GM12878 (cell line): ENCODE measurements at places on chromosomes 3 and 15. TPM values are rescaled to one million over a fixed set of nuclear protein-coding genes. Genes with fewer than 3 reads are reported as not detected.

GRCh38 chr15:49877873-49878521 is 241.0 kb downstream of the ATP8B4 start:
- DNase-seq = no peak

DNA sequence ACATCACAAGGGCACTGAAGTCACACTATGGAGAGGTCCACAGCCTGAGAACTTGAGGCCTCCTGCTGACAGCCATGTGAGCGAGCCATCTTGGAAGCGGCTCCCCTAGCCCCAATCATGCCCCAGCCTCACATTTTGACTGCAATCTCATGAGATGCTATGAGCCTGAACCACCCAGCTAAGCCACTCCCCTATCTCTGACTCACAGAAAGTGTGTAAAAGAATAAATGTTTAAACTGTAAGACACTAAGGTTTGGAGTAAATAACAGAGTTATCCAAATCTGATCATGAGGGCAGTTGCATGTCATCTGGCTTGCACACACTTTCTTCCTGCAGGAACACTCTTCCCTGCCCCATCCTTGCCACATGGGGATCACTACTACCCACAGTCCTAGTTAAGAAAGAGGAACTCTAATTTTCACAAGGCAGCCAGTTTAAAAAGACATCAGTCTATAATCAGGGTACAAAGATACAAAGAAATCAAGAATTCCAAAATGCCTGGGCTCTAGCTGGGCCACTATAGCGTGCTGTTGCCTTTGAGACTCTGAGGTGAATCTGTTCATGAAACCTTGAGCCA is 494.2 kb downstream of the FOXP1 start:
- DNase-seq = no peak

GOLGA6L10 gene
- 1.1 and 1.6 TPM in 2 replicates for total RNA-seq

- DNase-seq = peak; percentile 73
Measured at GRCh38 chr15:44308415-44308814, 19.9 kb downstream of the GOLM2 start.

- no peak for DNase-seq
Measured at GRCh38 chr3:134809427-134810051, 14.5 kb downstream of the EPHB1 start.

SLC9A9 gene
- 7.4 and 8.8 TPM in 2 replicates for total RNA-seq

DNA sequence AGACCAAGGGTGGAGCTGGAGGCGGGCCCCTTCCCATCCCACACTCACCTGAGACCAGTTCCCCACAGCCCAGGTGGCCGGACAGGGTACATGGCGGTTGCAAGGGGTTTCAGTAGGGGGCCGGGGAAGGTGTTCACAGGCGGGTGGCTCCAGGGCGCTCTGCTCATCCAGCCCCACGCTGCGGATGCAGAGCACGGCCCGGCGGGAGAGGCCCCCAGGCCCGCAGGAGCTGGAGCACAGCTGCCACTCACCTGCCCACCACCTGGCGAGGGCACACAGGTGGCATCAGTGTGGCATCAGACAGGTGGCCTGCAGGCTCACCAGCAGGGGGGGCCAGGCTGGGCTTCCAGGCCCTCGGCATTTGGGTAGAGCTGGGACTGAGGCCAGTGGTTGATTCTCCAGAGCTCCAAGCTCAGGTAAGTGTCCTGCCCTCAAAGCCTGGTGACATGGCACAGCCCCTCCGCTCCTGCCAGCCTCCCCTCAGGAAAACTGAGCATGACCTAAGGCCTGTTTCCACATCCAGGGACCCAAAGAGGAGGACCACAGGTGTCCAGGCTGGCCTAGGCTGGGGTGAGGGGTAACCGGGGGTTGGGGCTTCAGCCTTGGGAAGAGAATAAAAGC is 43.8 kb downstream of the ADAMTS7 start:
- DNase-seq = no peak

SCAP gene
- 56.1 and 64.1 TPM in 2 replicates for total RNA-seq

GRK7 gene
- total RNA-seq = not detected in 2 replicates

- DNase-seq = no peak
Measured at GRCh38 chr3:175659670-175660350, 800.7 kb downstream of the NAALADL2 start.

- DNase-seq = no peak
Measured at GRCh38 chr15:89303986-89304385, 30.6 kb downstream of the POLG start.

STRIT1 gene
- total RNA-seq = not detected in 2 replicates

DNA sequence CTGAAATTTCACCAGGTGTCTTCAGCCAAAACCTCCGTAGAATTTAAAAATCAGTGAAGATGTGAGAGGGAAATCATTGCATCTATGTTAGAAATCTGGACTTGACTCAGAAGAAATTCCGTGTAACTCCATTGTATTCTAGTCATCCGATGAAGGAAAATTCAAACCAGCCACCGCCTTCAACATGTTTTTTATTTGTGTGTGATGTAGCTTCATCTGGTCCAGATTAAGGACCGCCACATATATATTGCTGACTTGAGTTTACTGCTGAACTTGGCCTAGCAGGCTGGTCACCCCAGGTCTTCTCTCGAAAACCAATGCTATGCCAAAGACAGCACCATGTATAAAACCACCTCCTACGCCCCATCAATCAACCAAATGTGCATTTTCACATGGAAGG is 120.9 kb downstream of the FOXP1 start:
- no peak for DNase-seq

ALS2CL gene
- total RNA-seq = 0.05 and 0.19 TPM in 2 replicates

PIGX gene
- total RNA-seq = 21.8 and 27.1 TPM in 2 replicates

FSTL1 gene
- 1.0 and 1.7 TPM in 2 replicates for total RNA-seq

IL5RA gene
- 0.19 TPM in 1 of 2 replicates, not detected in the other for total RNA-seq

CADPS gene
- not detected in 2 replicates for total RNA-seq

ZPLD1 gene
- total RNA-seq = not detected in 2 replicates

- DNase-seq = no peak
Measured at GRCh38 chr3:24514119-24514518, 19.5 kb upstream of the THRB start.

GRCh38 chr3:17473761-17474160 is 268.7 kb downstream of the TBC1D5 start:
- DNase-seq = no peak

DNA sequence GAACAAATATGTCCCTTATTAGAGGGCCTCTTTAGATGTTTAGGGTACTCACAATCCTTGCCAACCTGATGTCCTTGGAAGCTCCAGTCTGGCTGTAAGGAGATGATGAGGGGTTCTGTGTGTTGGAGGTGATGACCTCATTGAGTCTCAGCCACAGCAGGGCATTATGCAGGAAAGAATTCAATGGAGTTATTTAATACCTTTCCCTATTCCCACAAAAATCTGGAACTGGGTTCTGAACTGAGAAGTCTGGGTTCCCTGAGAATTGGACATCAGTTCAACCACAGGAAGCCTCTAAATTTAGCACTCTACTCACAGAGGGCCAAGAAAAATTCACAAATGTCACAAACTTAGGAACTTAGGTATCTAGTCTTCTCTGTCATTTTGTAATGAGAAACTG is 36.9 kb downstream of the SLC35A5 start:
- DNase-seq = no peak

GRCh38 chr3:188683032-188683521 is 488.7 kb upstream of the TPRG1 start:
- no peak for DNase-seq

CCR5 gene
- 1.2 TPM in 2 replicates for total RNA-seq

- DNase-seq = no peak
Measured at GRCh38 chr3:42663581-42664437, 10.3 kb downstream of the ZBTB47 start.

ZNF662 gene
- 0.05 TPM in 1 of 2 replicates, not detected in the other for total RNA-seq

DNA sequence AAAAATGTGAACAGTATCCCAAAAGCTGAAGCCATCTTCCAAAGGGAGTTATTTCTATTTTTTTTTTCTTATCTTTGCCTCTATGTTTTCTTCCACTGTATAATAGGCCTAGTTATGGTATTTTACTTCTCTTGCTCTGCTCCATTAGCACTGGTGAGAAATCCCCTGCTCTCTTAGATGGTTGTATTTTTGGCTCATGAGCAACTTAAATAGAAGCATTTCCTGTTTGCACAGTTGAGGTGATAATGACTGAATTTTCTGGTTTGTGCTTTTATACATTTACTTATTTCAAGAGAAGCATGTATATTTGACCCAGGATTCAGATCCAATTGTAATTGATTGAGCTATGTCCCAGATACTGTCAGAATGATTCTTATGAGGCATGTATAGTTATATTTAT is 61.6 kb upstream of the CD200R1L start:
- DNase-seq = peak; percentile 64

GRCh38 chr3:65955792-65956477 is 82.8 kb downstream of the MAGI1 start:
- no peak for DNase-seq

- DNase-seq = no peak
Measured at GRCh38 chr15:63452552-63453136, 51.7 kb upstream of the USP3 start.

GRCh38 chr15:88300089-88300488 is 43.5 kb upstream of the NTRK3 start:
- DNase-seq = no peak

DNA sequence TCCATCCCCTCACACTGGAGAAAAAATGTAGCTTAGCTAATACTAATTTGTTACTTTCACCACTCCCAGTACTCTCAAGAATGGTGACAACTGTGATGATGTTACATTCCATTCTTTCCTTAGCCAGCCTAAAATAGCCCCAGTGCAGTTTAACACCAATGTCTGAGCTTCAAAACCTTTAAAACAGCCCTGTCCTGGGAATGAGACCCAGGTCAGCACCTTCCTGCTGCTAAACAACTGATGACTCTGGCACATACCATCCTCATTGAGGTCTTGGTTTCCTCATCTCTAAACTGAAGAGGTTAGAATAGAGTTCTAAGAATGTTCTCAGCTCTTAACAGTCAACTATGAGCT is 3.8 kb downstream of the SCAMP2 start:
- no peak for DNase-seq

SAMD7 gene
- total RNA-seq = not detected in 2 replicates

GRCh38 chr15:101138913-101139880 is 112.7 kb downstream of the CHSY1 start:
- DNase-seq = peak; percentile 48

- no peak for DNase-seq
Measured at GRCh38 chr15:33048255-33048654, 146.3 kb downstream of the FMN1 start.
